ENCODE measurements at places on chromosomes 11 and 22.
A peak's percentile ranks its signal among the peaks of the same experiment; 100 is the strongest.

- DNase-seq = no peak
Observed at GRCh38 chr11:9701799-9702198, 37.9 kb downstream of the SWAP70 start.

DNA sequence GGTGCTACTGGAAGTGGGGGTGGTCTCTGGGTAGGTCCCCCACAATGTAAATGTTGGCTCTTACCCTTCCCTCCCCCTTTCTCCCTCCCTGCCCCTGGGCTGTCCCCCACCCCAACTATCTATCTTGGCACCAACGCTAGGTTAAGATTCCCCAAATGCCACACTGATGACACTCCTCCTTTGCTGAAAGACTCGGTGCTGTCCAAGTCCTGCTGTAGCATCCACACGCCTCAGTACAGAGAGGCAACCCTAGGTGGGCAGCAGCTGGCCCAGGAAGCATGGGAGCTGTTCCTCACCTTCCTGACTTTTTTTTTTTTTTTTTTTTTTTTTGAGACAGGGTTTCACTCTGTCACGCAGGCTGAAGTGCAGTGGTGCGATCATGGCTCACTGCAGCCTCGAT is 3.4 kb upstream of the KCTD17 start:
- no peak for DNase-seq

- peak; percentile 61 for DNase-seq
Observed at GRCh38 chr11:60924110-60924905, at the start of gene TMEM132A. Gene TMEM132A (plus strand): TSS chr11:60924460. CDS start chr11:60924634, 174 bp downstream.

GRCh38 chr22:30636226-30637077 is 871 bp downstream of the SLC35E4 start:
- DNase-seq = no peak

GRCh38 chr22:45640941-45641621 is 30.6 kb upstream of the ATXN10 start:
- no peak for DNase-seq

DNA sequence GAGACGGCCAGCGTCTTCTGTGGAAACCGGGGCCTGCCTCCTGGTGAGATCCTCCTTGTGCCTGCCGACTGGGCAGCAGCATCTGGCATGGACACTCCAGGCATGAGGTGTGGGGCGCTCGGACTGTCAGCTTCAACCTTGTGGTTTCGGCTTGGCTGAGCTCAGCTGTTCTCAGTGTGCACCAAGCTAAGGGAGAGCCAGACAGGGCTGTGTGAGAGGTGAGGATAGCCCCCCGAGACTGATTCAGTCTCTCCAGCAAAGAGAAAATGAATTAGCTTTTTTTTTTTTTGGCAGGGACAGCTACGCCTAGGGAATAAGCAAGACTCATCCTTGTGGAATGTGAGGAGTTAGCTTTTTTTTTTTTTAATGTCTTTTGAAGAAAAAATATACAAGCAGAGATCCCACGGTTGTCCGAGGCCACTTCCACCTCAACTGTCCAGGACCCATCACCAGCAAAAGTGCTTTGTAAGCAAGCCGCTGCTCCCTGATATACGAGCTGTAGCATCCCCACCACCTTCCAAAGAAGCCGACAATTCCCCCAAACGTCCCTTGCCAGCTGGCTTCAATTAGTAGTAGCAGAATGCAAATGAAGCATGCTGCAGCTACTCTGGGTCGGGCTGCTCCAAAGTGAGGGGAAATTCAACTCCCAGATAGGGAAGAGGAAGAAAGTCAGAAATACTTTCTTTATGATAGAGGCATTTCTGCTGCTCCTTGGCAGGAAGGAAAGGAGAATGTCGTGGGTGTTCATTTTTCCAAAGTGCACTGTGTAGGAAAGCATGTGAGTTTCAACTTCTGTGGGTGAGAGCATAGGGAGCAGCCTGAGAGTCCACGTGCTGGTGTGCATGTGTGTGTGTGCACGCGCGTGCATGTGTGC is 9.7 kb upstream of the THY1 start:
- DNase-seq = peak; percentile 61

DNA sequence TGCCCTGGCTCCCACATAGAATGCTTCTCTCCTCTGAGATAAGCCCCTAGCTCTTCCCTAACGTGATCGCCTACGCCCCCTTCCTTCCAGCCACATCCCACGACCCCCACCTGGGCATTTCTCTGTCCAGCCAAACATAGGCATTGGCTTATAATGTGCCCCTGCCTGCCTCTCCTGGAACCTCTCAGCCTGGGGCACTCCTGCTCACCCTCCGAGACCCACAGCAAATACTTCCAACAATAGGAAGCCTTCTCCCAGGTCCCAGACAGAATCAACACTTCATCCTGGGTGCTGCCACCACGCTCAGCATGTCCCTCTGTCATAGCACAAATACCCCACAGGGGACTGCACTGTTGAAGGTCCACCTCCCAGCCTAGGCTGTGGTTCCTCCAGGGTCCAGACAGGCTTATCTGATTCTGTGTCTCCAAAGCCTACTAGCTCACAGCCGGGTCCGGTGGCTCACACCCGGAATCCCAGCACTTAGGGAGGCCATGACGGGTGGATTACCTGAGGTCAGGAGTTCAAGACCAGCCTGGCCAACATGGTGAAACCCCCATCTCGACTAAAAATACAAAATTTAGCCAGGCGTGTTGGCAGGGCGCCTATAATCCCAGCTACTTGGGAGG is 24.2 kb upstream of the TMPRSS4 start:
- no peak for DNase-seq

- no peak for DNase-seq
Observed at GRCh38 chr11:1221848-1222311, 986 bp upstream of the MUC5B start.

GRCh38 chr11:133842053-133842452 is 3.3 kb downstream of the SPATA19 start:
- no peak for DNase-seq

GRCh38 chr11:61899146-61899841 is 7.9 kb upstream of the FADS3 start:
- peak; percentile 59 for DNase-seq

DNA sequence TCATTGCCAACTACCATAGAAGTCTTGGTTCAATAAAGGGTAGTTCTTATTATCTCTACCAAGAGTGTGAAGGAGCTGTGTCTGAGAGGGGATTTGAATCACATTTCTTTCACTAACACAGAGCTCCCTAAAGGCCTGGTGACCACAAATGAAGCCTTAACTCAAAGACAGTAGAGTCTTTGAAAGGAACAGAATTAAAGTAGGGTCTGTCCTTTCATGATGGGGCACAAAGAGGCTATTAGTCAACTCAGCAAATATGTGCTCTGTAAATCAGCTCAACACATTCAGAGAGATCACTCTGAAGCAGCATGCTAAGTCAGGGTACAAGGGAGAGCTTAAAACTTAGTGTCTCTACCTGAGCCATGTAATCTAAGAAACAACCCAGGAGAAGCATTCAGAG is 212.4 kb upstream of the SYN3 start:
- DNase-seq = no peak

GRCh38 chr22:37147186-37147990 is 2.3 kb downstream of the IL2RB start:
- no peak for DNase-seq

DNA sequence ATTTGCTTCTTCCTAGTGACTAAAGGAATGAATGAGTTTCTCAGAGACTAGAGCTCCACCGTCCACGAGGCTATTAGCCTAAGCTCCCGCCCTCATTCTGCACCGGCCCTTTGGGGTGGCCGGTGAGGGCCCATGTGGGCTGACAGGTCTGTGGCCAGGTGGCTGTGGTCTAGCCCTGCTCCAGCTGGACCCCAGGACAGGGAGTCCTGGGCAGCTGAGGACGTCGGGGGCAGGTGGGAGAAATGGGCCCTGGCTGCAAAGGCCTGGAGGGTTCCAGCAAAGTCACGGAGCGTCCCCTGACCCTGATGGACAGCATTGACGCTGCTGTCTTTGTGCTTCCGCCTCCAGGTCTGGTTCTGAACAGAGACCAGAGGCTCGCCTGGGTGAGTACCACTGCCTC is 12.2 kb downstream of the SERHL2 start:
- DNase-seq = no peak

DNA sequence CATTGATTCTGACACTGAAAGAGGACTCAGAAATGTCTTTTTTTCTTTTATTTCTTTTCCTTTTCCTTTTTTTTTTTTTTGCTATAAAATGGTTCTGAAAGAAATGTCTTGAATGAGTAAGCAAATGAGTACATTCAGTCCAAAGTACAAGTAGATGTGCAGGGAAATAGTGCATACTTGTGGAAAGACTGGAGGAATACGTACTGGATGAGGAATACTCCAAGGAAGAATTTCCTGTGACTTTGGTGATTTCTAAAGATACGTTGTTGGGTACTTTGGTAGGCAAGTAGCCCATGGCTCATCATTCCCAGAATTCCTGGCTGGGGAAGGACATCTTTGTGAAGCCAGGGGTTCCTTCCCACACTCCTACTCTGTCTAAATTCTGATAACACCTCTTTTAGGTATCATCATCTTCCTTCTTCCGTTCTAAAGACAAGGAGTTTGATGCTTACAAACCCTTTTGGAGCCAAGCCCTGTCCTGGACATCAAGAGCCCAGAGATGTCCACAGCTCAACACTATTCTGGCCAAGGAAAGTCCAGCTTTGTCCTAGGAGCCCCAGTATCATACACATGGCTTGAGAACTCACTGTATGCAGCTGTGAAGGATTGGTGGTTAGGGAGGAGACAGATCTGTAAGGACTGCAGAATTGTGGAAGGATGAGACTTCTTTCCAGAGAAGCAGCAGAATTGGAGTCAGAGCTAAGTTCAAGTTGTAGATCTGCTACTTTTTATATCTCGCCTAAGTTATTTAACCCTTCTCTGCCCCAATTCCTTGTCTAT is 4.8 kb upstream of the NUP98 start:
- peak; percentile 33 for DNase-seq

DNA sequence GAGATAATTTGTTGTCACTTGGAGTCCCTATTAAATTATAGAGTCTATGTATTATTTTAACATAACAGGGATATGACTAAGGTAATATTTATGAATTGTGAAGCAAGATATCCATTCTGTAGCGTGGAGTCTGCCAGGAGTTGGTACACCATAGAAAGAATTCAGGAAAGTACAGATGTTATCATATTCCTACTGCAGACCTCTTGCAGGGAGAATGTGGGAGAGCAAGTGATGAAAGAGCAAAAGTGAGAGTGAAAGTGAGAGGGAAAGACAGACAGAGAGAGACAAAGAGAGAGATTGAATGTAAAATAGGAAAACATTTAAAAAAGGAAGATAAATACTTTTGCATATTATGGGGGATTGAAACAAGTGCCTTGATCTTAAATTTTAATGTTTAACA is 468.8 kb downstream of the CNTN5 start:
- DNase-seq = no peak

- no peak for DNase-seq
Observed at GRCh38 chr11:41245704-41246398, 213.6 kb downstream of the LRRC4C start.

DNA sequence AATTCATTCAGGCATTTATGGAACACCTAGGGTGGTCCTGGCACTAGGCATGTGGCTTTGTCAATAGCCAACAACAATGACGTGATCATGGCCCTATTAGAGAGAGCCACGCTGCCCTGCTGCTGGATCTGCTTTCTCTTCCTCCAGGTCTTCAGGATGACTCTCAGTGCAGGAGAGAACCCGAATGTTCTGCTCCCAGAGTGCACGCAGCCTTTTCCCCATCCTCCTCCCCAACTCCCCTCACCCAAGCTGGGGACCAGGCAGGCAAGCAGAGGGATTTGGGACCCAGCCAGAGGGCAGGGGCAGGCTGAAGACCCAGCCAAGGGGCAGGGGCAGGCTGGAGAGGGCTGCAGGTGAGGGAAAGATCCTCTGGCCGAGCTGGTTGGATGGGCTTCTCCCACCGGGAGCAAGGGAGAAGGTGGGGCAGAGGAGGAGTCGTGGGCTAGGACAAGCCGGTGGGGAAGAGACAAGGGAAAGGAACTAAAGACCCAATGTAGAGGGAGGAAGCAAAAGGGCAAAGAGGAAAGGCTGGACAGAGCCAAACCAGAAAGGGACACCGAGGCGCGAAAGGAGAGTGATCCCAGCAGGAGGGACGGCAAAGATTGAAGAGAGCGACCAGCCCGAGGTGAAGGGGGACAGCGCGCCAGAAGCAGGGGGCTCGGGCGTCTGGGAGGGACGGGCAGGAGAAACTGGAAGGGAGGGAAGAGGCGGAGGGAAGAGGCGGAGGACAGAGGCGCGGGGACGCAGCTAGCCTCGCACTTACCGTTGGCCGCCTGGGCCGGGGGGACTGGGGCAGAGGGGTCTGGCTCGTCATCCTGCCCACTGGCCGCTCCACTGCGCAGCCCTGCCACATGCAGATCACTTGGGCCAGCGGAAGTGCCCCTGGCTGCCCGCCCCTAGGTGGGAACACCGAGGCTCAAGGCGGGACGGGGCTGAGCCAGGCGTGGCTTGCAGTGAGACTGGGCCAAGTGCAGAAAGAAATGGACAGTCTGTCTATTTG is at the start of gene KCTD14:
Gene KCTD14, minus strand, starts transcription at position 880 of the 1,000 bp plus-strand sequence. Its CDS starts 27 bp downstream, at position 853.
- peak; percentile 38 for DNase-seq

DNA sequence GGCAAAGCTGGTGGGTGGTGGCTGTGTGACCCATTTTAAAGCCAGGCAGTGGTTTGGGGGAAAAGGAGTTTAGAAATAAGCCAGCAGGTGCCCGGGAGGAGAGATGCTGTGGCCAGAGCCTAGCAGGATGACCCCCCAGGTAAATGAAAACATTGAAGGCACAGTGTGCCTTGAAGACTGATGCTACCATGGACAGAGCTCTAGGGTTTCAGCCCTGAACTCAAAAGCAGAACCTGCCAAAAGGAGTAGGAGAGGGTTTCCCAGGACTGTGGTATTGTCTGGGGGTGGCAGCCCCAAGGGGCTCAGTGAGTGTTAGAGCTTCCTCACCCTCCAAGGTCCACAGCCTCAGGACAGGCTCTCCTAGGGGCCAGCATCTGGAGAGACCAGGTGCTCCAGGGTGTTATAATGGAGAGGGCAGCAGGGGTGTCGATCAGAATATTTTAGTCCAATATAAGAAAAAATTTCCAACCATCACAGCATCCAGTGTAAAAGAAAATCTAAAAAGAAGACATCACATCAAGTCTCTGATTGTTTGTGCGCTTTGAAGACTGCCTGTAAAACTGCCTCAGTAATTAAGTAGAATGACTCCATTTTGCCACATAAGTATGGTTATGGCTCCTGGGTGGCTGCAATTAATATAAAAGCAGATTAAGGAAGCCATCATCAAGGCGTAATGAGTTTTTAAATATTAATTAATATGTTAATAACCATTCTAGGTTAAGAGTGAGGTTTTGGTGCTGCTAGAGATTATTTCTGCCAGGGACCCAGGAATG is 88.6 kb upstream of the LMO1 start:
- DNase-seq = no peak

DNA sequence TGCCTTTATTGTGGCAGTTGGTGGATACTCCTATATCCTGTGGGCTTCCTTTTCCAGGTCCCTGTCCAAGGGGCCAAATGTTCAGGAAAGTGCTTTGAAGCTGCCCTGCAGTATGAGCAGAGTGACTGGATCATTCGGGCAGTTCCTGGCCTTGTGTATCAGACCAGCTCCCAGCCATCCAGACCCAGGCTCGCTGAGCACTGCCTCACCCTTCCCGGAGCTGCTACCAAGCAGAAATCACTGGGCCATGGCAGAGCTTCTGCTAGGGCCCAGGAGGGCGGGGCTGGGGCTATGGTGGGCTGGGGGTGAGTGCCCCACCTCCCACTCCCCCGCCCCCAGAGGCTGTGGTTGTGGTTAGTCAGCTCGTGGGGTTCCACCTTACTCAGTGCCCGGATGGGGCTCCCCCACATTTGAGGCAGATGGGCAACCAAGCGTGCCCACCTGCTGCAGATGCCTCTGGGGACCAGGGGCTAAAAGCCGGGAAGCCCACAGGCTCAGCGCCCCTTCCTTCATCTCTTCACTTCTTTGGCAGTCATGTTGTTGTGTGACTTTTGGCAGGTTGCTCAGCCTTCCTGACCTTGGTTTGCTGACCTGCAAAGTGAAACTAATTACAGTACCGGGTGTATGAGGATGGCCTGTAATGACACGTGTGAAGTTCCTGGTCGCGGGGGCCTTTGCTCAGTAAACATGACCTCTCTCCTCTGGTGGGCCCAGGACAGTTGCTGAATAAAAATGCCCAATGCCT is 2.1 kb upstream of the LRRC32 start:
- DNase-seq = peak; percentile 35

Data from Caki2 (cell line).